ENCODE measurements at places on chromosomes 2 and 18.

DNA sequence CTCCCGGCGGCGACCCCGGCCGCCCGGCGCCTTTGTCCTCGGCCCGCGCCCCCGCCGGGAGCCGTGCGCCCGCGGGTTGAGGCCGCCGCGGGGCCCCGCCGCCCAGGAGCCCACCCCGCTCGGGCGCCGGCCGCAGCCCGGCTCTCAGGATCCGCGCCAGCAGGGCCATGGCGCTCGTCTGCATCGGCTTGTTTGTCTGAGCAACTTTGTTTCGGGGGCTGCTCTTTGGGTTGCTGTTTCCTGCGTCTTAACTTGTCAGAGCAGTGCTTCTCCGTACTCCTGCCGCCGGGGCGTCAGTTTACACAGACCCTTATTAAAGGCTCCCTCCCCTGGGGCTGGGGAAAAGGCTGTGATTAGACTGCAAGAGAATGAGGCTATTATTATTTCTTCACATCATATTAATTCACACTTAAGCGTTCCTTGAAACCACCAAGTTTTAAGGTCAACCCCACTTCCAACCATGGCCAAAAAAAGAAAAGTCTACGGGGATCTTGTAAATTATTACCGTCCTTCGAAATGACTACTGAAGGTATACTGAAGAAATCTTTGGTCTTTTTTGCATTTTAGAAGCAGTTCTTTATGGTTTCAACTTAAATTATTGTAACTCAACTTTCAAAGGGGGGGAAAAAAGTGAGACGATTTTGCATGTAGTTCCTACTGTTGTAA, at the start of gene CYP27C1:
TSS of gene CYP27C1 (minus strand) at position 198 of the 666 bp plus-strand sequence. CDS start at position 169, 29 bp downstream.
- DNase-seq, result no peak

DNA sequence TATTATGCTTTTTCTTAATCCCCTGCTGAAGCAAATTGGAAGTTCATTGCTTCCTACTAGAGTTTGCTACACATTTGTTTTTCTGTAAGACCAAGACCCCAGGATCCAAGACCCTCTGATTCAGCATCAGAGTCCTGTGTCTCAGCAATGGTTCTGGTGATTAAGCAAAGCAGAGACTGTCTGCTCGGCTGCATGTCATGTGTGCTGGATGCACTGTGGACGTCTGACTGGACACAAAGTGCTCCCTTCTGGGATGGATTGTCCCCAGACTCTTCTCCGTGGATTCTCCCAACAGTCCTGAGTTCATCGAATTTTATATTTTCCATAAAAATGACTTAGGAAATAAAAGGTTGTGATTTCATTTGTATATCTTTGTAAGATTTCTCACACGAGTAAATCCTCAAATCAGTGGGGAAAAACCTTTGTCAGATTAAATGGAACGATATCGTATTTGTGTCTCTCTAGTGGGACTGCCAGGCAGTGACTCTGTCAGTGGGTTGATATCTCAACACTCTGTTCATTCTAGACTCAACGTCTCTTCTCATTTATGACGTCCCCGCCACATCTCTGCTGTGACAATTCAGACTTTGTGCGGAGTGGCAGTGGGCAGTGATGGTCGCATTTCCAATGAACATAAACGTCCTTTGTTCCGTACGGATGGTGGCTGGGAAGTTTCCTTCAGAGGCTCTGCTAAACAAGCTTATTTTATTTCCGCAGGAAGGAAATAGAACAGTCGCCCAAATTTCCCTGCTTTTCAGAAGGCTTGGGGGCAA, 58.6 kb downstream of the NCAPH start:
- no peak for DNase-seq

- no peak for DNase-seq
Measured at GRCh38 chr2:26533661-26534060, 55.7 kb upstream of the OTOF start.

- DNase-seq, result no peak
Measured at GRCh38 chr18:9965711-9966624, 52.2 kb downstream of the VAPA start.

DNA sequence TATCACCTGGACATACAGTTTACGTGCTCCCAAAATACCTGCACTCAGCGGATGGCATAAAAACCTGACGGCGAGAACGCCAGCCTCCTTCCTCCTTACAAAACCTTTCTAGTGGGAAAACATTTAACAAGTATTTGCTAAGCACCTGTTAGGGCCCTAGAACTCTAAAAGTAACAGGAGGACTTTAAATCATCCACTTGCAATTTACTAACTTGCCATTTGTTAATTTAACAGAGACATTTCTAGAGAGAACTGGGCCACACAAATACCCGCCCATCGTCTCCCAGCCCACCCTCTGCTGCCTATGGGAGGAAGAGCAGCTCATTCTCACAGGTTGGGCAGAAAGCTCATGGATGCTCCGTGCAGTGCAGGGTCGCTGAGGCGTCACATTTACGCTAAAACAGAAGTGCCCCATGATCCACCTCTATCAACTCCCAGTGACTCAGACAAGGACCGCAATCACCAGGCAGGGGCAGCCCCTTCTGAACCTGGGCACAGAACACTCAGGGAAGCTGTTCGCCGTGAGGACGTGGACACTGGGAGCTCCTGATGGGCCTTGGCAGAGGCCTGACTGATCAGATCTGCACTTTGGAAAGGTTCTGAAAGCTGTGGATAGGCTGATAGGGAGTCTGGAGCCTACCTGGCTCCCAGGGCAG, 106.9 kb downstream of the HDAC4 start:
- DNase-seq, result peak; percentile 24

- DNase-seq, result no peak
Measured at GRCh38 chr18:62152844-62153243, 34.0 kb downstream of the PIGN start.

- no peak for DNase-seq
Measured at GRCh38 chr2:63776382-63776781, 65.3 kb upstream of the UGP2 start.

DNA sequence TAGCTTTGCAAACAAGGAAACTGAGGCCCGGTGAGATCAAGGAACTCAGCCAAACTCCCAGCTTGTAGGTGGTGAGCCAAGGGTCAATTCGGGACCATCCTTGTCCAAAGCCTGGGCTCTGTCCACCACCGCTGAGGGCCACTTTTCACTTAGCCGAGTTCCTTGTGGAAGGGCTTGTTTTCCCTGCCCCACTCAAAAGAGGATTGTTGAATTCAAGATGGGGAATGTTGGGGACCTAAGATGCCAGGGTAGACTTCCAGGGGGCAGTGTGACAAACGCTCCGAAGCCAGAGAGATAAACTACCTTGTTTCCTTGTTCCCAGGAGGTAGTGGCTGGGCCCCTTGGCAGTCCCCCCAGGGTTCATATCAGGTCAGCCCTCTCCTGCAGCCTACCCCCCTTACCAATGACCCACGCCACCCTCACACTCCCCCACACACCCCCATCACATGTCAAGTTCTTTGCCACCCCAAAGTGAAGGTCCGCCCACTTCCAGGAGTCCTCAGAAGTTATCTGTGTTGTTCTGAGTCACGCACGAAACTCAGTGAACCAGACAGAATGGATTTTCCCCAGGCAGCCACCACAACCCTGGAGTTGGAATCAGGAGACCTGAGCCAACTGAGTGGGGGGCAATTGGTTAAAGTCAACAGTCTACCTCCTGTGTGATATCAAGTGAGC, 10.3 kb upstream of the ATOH8 start:
- no peak for DNase-seq

GRCh38 chr2:10078704-10079265, 1.4 kb downstream of the CYS1 start:
- no peak for DNase-seq
